ENCODE measurements at places on chromosomes 1 and 21.
A peak's percentile ranks its signal among the peaks of the same experiment; 100 is the strongest.

- DNase-seq, result peak; percentile 95
These were observed 33.3 kb upstream of the CSF1 start for GRCh38 chr1:109877317-109877771.

GRCh38 chr1:232440325-232441035 lies 189.5 kb downstream of the SIPA1L2 start:
- no peak for DNase-seq

GRCh38 chr1:1594602-1595260 lies 5.2 kb downstream of the FNDC10 start:
- DNase-seq, result no peak

DNA sequence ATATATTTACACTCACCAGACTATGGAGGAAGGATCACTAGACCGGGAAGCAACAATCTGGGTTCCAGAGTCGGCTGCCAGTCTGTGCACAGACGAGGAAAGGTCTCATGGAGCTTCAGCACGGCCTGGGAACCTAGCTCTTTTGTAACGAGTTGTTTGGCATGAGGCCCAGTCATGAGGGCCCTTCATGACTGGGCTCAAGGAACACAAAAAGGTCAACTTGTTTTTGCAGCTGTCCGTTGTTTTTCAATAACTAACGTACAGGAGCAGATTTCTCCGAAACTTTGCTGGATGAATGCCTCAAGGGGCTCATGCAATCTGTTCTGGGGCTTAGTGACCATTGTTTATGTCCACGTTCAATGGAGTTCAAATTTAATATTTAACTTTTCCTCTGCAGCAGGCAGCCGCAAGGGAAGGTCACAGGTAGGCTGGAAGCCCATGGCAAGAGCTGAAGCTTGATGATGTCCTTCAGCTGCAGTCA lies 5.9 kb upstream of the STUM start:
- DNase-seq, result no peak

- peak; percentile 89 for DNase-seq
These were observed 65.4 kb downstream of the PLEKHA6 start for GRCh38 chr1:204294357-204294756.

GRCh38 chr1:24236789-24237371 lies 49.8 kb upstream of the IFNLR1 start:
- peak; percentile 22 for DNase-seq

GRCh38 chr1:51969038-51969705 lies 21.3 kb downstream of the RAB3B start:
- DNase-seq, result peak; percentile 84

DNA sequence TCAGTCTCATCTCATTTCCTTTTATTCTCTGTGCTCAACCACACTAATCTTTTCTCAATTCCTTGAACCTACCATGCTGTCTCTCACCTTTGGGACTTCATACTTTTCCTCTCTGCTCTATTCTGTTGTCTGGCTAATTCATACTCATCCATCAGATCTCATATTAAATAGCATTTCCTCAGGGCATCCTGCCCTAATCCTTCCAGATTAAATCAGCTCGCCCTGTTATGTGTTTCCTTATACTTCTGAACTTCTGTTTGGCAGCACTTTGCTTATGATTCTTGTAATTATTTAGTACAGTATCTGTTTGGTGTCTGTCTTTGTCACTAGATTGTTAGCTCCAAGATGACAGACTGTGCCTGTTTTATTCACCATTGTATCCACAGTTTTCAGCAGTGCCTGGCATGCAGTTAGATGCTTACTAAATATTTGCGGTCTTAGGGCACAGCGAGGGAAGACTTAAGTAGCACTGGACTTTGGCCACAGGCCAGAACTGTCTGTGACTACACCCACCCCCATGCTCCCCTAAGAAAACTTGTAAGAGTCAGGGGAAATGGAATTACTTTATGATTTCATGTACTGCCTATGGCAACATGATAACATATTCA lies 9.9 kb upstream of the CAP1 start:
- no peak for DNase-seq

DNA sequence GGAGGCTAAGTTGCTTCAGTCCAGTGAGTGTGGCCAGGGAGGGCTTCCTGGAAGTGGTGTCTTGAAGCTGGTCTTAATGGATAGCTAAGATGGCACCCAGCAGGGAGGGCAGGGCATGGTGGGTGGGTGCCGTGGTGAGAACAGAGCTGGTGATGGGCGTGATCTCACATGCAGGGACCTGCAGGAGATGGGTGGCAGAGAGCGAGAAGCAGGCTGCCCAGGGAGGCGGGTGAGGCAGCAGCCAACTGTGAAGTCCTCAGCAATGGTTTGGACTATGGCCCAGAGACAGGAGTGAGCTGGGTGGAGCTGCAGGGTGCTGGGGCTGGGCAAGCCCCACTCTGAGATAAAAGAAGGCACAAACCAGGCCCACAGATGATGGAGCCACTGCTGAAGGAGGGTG lies 50.7 kb downstream of the UMODL1 start:
- no peak for DNase-seq

GRCh38 chr21:30563072-30563471 lies 2.0 kb upstream of the KRTAP19-7 start:
- DNase-seq, result no peak

DNA sequence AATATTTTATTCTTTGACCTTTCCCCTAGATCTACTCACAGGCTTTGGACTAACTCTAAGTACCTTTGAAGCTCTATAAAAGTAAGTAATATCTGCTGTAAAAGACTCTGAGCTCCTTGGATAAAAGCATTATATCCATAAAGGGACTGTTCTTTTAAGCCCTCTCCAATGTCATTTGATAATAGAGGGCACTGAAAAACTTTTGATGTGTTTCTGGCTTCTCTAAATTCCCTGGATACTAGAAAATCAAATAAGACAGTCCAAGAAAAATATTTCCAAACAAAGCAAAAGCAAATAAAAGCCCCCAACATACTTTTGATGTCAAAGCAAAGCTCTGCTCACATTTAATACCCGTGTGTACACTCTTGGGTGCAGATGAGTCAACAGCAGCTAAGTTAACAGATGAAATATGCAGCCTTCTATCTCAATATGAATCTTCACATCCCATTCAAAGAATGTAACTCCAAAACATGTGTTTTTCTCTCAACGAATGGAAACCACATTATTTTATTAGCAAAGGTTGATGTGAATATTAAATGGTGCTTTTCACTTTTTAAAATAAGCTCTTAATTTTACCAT lies 230.3 kb downstream of the CENPF start:
- DNase-seq, result peak; percentile 68

- no peak for DNase-seq
These were observed 25.5 kb downstream of the CFAP126 start for GRCh38 chr1:161342177-161342576.

GRCh38 chr1:200793677-200794076 lies 55.0 kb downstream of the CAMSAP2 start:
- no peak for DNase-seq

GRCh38 chr1:150999926-151000325 lies 6.8 kb downstream of the MINDY1 start:
- no peak for DNase-seq

DNA sequence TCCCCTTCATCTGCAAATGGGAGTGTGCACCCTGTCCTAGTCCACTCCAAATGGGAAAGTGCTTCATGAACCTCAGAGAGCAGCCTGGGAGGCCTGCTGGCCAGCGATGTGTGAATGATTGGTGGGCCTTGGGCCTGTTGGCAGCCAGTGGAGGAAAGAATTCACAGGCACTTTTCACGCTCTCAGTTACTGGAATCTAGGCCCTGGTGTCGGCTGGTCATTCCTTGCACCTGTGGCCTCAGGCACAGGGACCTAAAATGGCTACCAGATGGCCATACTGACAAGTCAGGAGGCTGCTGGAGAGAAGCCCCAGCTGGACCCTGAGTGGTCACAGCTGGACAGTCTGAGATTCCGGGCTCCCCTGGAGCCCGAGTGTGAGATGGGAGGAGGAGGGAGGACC lies 18.4 kb upstream of the EDN2 start:
- no peak for DNase-seq

DNA sequence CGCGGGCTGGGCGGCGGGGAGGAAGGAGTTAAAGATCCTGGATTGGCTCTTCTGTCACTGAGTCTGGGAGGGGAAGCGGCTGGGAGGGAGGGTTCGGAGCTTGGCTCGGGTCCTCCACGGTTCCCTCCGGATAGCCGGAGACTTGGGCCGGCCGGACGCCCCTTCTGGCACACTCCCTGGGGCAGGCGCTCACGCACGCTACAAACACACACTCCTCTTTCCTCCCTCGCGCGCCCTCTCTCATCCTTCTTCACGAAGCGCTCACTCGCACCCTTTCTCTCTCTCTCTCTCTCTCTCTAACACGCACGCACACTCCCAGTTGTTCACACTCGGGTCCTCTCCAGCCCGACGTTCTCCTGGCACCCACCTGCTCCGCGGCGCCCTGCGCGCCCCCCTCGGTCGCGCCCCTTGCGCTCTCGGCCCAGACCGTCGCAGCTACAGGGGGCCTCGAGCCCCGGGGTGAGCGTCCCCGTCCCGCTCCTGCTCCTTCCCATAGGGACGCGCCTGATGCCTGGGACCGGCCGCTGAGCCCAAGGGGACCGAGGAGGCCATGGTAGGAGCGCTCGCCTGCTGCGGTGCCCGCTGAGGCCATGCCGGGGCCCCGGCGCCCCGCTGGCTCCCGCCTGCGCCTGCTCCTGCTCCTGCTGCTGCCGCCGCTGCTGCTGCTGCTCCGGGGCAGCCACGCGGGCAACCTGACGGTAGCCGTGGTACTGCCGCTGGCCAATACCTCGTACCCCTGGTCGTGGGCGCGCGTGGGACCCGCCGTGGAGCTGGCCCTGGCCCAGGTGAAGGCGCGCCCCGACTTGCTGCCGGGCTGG lies at the start of gene NPR1:
Gene NPR1 (plus strand): TSS at position 170 of the 818 bp plus-strand sequence. CDS start 421 bp downstream, at position 591.
- no peak for DNase-seq

GRCh38 chr1:159173320-159173719 lies 1.9 kb downstream of the CADM3 start:
- no peak for DNase-seq

GRCh38 chr1:10796029-10796944 lies at the start of gene CASZ1:
TSS of gene CASZ1 (minus strand) at chr1:10796646. CDS start at chr1:10693889, 102,757 bp downstream.
- DNase-seq, result peak; percentile 68

- no peak for DNase-seq
These were observed 179.5 kb upstream of the PKN2 start for GRCh38 chr1:88504601-88505000.

DNA sequence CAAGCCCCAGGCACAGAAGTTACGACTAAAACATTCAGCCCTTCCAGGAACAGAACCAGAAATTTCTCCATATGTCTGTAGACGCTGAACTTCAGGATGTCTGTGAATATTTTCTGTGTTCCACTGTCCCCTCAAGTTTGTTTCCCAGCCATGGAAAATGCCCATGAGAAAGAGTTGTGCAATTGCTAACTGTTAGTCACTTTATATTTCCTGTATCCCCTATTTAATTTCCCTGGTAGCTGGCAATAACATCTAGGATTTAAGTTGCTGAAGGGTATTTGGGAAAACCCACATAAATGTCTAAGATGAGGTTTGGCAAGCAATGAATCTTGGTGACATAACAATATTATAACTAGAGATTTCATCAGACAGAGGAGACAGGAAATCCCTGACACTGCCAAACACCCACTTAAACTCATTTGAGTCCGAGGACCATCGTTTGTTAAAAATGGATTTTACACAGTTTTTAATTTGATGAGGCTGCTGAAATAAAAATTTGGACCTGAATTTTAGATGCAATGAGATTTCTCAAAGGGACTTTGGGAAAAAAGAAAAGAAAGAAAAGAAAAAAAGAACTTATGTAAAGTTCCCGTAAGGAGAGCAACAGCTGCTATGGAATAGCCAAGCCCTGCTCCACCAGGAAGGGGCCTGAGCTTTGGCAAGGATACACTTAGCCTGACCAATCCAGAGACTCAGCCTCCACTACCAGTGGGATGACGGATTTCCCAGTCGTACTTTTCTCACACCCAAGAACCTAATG lies 21.8 kb upstream of the ERRFI1 start:
- DNase-seq, result peak; percentile 71

GRCh38 chr1:13593511-13594131 lies 10.0 kb downstream of the PDPN start:
- DNase-seq, result peak; percentile 76

GRCh38 chr1:157101149-157101548 lies 1.5 kb upstream of the ETV3L start:
- no peak for DNase-seq

- DNase-seq, result no peak
These were observed 55.1 kb downstream of the RPL5 start for GRCh38 chr1:92886886-92887419.

DNA sequence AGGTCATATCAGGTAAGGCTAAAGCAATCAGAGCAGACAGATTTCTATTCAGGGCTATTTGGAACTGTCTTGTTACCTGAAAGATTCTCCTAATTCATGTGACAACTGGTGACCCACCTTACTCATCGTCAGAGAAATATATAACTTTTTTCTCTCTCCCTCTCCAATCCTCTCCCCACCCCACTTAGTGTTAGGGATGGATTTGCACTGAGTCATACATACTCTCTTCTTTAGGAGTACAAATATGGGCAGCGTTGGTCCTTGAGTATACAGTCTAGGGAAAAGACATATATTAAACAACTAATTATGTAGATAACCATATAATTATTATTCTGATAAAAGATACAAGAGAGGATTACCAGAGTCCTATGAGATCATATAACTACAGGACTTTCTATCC lies 246.3 kb downstream of the HHIPL2 start:
- DNase-seq, result no peak

DNA sequence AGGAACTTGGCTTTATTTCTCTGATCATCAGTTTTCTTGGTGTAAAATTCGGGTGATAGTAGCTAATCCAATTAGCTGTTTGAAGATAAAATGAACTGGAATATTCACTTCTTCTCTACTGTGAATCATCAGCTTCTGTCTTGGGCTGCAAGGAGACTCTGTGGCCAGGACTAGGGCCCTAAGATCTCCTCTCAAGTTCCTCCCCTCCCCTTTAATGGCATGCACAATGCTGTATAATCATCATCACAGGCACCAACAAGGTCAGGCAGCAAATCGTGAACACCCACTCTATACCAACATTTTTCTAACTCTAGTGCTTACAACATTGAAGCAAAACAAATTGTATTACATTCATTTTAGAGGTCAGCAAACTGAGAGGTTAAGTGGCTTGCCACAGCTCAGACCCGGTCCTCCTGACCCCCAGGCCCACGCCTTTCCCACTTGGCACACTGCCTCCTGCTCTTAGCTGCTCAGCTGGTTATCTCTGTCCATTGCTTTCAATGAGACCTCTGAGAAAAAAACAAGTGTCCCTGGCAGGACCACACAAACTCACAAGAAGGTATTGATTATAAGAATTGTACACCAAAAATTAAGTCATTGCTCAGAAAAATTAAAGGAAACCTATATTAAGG lies 31.8 kb downstream of the LRRC52 start:
- DNase-seq, result no peak

- no peak for DNase-seq
These were observed 67.2 kb upstream of the EFHD2 start for GRCh38 chr1:15342408-15342967.

GRCh38 chr1:59391212-59392179 lies 94.6 kb downstream of the FGGY start:
- DNase-seq, result no peak
